ENCODE measurements at places on chromosomes 2 and 18. TPM values are rescaled to one million over a fixed set of nuclear protein-coding genes. Genes with fewer than 3 reads are reported as not detected.

The FER1L5 gene
- total RNA-seq = 0.34 TPM

- no peak for DNase-seq
These were observed 532.4 kb downstream of the ZNF804A start for GRCh38 chr2:185130685-185131084.

- DNase-seq = no peak
These were observed 95.4 kb downstream of the LAMA1 start for GRCh38 chr18:7021994-7022840.

DNA sequence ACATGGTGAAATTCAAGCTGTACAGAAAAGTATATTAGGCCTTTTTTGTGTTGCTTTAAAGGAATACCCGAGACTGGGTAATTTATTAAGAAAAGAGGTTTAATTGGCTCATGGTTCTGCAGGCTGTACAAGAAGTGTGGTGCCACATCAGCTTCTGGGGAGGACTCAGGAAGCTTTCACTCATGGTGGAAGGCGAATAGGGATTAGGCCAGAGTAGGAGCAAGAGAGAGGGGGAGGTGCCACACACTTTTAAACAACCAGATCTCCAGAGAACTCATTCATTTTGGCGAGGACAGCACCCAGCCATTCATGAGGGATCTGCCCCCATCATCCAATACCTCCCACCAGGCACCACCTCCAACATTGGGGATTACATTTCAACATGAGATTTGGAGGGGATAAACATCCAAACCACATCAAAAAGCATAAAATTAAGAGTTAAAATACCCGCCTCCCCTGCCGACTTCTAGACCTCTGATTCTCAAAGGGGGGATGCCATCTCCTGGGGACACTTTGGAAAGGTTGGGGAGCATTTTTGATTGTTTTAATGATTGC is 15.1 kb upstream of the LIPG start:
- DNase-seq = peak; percentile 36

GRCh38 chr2:45237850-45238542 is 228.7 kb upstream of the SIX2 start:
- no peak for DNase-seq

DNA sequence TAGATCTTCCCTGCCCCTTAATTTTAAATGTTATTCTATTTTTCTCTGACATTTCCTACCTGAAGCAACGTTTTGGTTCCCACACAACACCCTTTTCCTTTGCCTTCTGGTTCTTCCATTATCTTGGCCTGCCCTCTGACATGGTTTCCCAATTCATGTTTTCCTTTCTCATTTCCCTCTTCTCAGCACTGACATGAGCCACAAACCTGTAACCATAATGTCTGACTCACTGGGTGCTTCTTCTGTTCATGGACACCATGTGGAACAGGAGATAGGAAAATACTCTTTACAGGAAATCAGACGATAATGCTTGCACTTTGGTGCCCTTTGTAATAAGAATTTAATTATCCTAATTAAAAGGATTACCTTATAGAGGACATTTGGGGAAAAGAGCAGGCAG is 142.0 kb downstream of the ZEB2 start:
- no peak for DNase-seq

GRCh38 chr2:137173463-137173862 is 408.1 kb downstream of the THSD7B start:
- peak; percentile 64 for DNase-seq

DNA sequence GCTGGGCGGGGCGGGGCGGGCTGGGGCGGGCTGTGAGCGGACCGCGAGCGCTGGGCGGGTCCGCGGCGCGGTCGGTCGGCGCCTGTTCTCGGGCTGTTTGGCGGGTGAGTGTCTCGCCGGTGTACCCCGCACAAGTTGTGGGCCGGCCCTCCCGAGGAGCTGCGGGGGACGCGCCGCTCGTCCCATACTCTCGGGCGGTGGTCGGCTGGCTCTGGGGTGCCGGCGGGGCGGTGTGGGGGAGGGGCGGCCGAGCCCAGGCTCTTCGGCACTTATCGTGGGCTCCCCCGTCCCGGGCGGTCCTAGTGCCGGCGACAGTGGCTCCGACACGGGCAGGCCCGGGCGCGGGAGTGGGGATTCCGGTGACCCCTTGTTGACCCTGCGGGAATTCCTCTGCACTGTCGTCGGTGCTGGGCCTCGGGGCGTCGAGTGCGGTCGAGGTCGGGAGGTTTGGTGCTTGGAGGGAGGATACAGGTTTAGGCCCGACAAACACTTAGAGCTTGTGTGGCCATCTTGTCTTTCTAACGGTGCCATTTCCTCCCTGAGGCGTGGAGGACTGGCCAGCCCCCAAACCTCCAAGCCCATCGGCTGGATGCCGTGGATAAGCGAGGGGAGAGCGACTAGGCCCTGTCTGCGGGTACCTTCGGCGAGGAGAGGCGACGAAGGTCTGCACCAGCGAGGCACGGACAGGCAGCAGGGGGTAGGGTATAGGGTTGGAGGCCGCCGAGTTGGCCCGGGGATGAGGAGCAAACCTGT is at the start of gene SEPTIN2:
TSS of gene SEPTIN2 (plus strand) at position 47 of the 753 bp plus-strand sequence. CDS start 8,308 bp downstream, outside the sequence.
- peak; percentile 92 for DNase-seq

DNA sequence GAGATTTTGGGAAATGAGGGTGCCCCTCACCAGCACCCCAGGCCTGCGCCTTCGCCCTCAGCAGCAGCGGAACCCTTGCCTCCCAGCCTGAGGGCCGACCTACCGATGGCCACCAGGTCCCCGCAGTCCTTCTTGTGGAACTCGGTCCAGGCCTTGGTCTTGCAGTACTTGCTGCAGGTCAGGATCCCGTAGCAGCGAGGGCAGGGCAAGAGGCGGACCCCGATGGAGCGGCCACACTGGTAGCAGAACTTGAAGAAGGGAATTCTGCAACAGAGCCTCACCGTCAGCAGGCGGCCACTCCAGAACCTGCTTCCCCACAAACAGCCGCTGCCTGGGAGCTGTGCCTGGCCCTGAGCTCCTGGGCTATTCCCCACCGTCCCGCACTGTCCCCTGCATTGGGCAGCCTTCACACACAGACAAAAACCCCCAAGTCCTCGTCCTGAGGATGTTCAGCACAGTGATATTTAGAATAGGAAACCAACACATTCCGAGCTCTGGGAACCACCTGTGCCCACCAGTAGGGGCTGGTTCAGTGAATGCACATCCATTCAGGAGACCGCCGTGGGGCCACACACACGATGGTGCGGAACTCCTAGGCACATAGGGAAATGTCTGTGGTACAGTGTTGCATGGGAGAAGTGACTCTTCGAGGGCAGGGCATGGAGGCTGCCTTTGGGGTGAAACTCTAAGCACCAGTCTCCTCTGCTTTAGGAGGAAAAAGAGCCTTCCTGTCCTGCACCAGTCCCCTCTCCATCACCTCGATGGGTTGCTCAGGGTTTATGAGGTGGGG is 45.6 kb downstream of the GPC1 start:
- peak; percentile 36 for DNase-seq

DNA sequence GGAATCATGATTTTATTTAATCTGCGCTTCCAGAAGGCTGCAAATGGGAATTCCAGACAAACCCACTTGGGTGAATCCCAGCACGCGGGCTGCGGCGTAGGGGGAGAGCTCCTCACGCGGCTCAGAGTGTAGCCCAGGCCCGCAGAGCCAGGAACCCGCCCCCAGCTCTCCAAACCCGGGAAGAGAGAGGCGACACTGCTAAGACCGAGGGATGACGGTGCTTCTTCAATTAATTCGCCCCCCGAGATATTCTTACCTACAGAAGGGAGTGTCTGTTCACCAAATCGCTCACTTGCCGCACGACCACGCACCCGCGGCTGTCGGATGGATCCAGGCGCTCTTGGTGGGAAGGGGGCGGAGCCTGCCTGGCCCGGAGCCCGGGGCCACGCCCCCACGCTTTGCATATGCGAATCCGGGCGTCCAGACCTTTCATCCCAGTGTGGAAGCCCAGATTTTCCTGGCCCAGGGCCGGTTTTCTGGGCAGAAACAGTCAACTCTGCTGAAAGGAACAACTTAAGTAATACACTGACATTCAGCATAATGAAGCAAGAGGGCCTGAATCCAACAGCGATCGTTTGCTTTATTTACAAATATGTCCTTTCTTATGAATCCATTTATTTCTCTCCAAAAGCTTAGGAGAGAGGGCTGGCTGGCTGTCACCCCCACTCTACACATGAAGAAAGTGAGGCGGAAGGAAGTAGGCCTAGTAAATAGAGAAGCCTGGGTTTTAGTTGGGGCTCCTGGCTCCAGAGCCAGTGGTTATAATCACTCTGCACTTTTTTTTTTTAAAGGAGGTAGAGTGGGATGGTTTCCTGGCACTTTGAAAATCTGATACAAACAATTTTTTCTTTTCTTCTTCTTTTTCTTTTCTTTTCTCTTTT is at the start of gene SLC19A3:
TSS of gene SLC19A3 (minus strand) at position 342 of the 881 bp plus-strand sequence. CDS start 15,710 bp downstream, outside the sequence.
- peak; percentile 95 for DNase-seq

DNA sequence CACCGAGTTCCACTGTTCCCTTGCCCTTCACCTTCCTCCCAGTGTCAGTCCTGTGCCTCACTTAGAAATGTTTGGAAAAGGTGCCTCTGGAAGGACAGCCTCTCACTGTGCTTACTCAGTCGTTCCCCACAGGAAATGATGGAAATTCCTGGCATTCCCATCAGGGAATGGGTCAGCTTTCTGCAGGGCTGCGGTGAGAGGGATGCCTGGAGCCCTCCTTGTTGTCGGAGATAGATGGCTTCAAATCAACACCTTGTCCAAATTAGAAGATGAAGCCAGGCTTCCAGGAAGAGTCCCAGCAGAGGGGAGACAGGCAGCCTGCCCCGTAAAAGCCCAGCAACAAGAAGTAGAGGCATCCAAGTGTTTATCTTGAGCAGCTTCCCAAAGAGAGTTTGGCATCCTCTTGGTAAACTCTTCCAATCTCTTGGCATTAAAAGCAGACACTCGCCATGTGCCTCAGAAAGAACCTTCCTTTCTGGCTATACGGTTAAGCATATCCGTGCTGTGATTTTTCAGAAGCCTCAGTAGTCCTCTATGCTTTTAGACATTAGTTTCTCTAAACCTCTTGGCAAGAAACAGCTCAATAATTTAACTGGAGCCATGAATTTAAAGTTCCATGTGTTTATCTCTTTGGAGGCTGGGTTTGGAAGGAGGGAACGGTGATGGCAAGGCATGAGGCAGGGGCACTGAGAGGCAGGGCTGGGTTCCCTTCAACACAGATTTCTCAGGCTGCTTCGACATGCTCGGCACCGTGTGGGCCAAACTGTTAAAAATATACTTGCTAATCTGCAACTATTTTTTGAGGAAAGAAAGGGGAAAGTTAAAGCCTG is 25.1 kb downstream of the COLEC12 start:
- DNase-seq = peak; percentile 87

GRCh38 chr2:231926180-231926741 is at the start of gene NPPC:
TSS of gene NPPC (minus strand) at chr2:231926396. CDS start at chr2:231926249, 147 bp downstream.
- DNase-seq = peak; percentile 92

The TRMT61B gene
- total RNA-seq = 21.1 TPM

- no peak for DNase-seq
These were observed 75.4 kb downstream of the FHOD3 start for GRCh38 chr18:36372903-36373311.

- no peak for DNase-seq
These were observed 40.8 kb upstream of the MYO1B start for GRCh38 chr2:191204433-191204832.

DNA sequence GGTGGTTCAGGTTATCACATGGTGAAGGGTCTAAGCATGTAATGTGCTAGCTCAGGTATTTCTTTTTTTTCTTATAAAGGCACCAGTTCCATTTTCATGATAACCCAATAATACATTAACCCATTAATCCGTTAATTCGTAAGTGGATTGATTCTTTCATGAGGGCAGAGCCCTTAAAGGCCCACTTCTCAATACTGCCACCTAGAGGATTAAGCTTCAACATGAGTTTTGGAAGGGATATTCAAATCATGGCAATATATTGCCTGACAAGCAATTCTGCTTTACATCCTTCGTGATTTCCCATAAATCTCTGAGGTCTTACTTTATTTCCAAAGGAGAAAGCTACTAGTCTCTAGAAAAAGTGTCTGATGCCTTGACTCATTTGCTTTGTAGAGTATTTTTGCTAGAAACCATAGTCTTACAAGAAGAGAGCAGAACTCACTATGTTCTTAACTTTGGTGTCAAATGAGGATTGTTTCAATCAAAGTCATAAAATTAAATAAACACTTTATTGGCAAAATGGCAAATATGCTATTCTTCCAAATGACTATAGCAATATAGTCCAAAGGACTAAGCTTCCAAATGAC is 271.3 kb downstream of the KCNS3 start:
- DNase-seq = no peak

GRCh38 chr2:42102591-42103450 is 55.0 kb downstream of the PKDCC start:
- peak; percentile 98 for DNase-seq

The SLC5A7 gene
- not detected for total RNA-seq

The SLC4A5 gene
- 2.4 TPM for total RNA-seq

DNA sequence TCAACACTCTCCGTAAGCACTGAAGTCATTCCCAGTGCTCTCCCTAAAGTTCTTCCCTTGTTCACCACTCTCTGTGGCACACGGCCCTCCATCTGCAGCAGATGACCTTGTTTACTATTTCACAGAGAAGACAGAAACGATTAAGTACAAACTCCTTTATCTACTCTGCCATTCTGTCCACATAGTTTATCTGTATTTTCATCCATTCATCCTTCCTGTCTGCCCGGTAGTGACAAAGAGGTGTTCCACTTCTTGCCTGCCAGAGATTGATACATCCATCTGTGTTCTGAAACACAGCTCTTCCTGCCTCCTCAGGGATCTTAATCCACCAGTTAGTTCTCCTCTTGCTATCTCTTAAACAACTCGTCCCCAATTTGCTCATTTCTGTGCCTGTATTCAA is 77.9 kb upstream of the CD226 start:
- DNase-seq = no peak

- DNase-seq = no peak
These were observed 231.9 kb downstream of the PTGR3 start for GRCh38 chr18:74977041-74977440.

GRCh38 chr2:185316383-185316782 is 422.2 kb upstream of the FSIP2 start:
- DNase-seq = no peak

- DNase-seq = no peak
These were observed 42.9 kb downstream of the MYO7B start for GRCh38 chr2:127578411-127578810.

- no peak for DNase-seq
These were observed 77.5 kb downstream of the CDK15 start for GRCh38 chr2:201883606-201884369.

GRCh38 chr2:107088156-107088555 is 202.2 kb upstream of the ST6GAL2 start:
- DNase-seq = no peak

The MAPRE2 gene
- total RNA-seq = 15.6 TPM

DNA sequence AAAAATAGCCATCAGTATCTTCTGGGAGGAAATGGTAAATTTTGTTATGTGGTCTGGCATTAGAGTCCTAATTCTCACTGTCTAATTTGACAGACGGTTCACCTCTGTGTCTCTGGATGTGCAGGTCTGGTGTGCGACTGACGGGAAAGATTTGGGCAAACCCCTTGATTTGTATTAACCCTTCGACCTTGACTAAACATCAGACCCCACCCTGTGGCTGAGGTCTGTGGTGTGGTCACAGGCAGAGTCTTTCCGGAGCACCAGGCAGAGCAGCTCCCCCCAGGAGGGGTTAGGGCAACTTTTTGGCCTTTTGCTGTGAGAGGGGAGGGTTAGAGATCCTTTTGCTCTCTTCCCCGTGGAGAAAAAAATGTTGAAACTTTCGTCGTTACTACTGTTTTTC is 6.4 kb downstream of the TWIST2 start:
- DNase-seq = peak; percentile 31
